CD4-positive, alpha-beta T cell treated with Interferon gamma for 1 hour (primary cell): ENCODE measurements at places on chromosomes 11 and 22.

GRCh38 chr11:119334174-119334930 is at the start of gene RNF26:
RNF26 (plus strand) TSS chr11:119334527; CDS start chr11:119335123, 596 bp downstream.
- DNase-seq: peak; percentile 94

GRCh38 chr11:90556026-90556425 is 333.2 kb upstream of the CHORDC1 start:
- no peak for DNase-seq

GRCh38 chr11:8225589-8226036 is 38.1 kb downstream of the LMO1 start:
- peak; percentile 37 for DNase-seq

- DNase-seq: no peak
These were observed 1.4 kb upstream of the FTH1 start for GRCh38 chr11:61968758-61969390.

DNA sequence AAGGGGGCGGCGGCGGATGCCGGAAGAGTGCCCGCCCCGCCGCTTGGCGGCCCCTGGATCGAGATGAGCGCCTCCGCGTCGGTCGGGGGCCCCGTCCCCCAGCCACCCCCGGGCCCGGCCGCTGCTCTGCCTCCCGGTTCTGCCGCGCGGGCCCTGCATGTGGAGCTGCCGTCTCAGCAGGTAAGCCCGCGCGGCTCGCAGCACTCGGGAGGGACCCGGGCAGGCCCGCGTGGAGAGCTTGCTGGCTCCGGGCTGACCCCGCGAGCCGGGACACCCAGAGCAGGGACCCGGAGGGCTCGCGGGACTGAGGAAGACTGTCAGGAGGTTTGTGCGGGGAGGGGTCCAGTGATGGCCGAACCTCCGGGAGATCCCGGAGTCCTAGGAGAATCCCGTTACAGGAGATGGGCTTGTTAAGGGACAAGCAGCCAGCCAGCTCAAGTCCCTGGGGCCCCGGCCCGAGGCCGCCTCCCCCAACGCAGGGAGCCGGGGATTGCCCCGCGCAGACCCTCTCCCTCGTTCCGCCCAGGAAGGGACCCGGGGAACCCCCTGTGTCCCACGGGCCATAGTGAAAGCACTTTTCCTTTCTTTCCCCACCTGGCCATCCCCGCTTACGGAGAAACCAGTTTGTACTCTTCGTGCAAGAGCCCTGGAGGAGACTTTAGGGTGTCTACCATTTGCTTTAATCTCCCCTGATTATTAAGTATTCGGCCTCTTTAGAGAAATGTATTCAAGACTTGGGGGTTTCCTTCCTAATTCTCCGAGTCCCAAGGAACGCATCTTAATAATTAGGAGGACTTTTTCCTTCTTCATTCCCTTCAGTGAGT is 547 bp downstream of the UVRAG start:
- DNase-seq: peak; percentile 47

DNA sequence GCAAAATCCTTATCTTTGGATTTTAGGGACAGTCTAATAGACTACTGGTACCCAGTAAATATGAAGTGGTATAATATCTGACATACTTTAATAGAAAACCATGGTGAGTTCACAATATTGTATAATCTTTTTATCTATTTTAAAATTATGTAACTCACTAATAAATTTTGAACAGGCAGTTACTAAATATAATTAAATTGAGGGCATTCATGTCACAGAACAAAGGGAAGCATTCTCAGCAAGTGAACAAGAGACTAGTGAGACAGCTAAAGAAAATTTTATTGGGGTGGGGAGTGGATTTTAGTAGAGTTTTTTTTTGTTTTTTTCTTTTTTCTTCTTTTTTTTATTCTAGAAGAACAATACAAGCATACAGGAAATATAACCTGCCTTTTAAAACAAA is 55.0 kb downstream of the DNAJC24 start:
- no peak for DNase-seq

- DNase-seq: no peak
These were observed 32.5 kb downstream of the ALX4 start for GRCh38 chr11:44277196-44278090.

GRCh38 chr11:86955111-86955360 is 159 bp downstream of the FZD4 start:
- DNase-seq: no peak

DNA sequence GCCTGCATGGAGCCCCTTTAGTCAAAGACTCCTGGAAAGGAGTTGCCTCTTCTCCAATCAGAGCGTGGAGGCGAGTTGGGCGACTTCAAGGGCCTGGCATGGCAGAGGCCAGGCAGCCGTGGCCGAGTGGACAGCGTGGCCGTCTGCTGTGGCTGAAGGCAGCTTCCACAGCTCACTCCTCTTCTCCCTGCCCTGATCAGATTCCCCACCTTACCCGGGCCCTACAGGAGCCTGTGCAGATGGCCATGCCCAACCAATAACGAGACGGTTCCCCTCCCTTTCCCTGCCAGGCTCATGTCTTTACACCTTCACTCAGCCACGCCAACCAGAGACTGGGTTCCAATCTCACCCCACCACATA is 20.0 kb upstream of the SLC22A12 start:
- no peak for DNase-seq

- DNase-seq: no peak
These were observed 89.4 kb upstream of the THY1 start for GRCh38 chr11:119512369-119512768.

GRCh38 chr22:39351689-39352214 is 2.0 kb downstream of the SYNGR1 start:
- peak; percentile 45 for DNase-seq

DNA sequence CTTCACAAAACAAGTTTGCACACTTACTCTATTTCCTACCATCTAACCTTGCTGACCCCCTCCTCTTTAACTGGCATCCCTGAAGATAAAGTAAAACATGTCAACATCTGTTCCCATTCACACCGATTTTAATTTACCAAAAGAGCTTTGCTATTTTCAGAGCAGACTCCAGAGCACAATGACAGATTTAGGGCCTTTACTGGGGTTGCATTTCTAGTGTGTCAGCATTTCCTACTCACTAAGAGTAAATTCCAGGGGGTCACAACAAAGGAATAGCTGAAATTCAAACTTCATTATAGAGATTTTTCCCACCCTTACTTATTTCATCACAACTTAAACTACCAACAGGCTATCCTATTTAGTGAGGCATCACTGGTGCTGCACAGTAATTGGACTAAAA is 60.8 kb downstream of the SOX6 start:
- no peak for DNase-seq

DNA sequence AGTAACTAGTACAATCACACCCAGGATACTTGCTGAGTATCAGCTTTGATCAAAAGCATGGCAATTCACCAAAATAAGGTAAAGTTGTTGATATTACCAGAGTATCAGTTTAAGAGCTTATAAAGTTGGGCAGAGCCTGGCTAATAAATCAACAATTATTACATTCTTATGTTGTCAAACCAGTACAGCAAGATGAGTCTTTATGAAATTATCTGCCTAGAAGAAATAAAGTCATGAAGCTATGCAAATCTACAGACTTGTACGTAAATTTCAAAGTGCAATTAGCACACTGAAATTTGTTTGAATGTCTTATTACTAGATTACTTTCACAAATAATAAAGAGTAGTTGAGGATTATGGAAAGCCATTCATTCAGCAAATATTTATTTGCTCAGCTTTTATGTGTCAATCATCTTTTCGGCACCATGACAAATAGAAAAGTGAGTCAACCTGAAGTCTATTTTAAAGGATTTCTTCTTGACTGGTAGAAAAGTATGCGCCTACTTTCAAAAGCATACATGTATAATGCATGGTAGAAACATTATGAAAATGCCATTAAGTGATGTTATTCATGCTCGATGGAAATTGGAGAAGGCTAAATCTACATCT is 5.0 kb upstream of the ANO3 start:
- no peak for DNase-seq

- no peak for DNase-seq
These were observed 77.6 kb downstream of the PLEKHA7 start for GRCh38 chr11:16936643-16937042.

DNA sequence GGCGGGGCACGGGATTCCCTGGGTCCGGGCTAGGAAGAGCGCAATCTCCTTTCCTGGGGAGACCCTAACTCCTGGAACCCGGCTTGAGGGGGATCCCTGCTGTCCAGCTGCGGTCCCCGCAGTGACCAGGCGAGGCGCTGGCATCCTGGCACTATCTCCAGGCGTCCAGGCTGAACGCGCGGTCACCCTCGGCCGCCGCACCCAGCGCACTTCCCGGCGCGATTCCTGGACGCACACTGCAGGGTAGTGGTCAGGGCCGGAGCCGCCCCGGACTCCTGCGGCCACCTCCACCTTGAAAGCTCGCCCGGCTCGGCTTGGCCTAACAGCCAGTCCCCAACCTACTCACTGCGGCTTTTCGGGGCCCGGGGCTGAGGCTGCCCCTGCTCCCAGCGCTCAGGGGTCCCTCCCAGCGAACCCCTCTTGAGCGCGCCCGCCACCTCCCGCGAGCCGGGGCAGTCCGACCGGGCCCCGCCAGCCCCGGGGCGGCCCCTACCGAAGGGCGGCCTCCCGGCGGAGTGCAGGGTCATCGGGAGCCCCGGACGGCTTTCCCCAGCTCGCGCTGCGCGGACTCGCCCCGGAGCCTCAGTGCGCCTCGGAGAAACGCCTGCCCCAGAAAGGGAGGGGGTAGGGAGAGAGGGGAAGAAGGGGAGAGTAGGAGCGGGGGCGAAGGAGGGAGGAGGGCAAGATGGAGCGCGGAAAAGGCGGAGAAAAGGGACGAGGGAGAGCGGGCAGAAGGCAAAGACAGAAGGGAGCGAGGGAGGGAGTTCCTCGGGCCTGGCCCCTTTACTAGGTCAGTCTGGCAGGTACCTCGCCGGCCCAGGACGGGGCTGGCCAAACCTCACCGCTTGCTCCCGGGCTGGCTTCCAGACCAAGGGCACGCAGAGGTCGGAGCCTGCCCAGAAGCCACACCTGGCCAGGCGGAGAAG is 1.0 kb downstream of the POU2AF3 start:
- DNase-seq: no peak

DNA sequence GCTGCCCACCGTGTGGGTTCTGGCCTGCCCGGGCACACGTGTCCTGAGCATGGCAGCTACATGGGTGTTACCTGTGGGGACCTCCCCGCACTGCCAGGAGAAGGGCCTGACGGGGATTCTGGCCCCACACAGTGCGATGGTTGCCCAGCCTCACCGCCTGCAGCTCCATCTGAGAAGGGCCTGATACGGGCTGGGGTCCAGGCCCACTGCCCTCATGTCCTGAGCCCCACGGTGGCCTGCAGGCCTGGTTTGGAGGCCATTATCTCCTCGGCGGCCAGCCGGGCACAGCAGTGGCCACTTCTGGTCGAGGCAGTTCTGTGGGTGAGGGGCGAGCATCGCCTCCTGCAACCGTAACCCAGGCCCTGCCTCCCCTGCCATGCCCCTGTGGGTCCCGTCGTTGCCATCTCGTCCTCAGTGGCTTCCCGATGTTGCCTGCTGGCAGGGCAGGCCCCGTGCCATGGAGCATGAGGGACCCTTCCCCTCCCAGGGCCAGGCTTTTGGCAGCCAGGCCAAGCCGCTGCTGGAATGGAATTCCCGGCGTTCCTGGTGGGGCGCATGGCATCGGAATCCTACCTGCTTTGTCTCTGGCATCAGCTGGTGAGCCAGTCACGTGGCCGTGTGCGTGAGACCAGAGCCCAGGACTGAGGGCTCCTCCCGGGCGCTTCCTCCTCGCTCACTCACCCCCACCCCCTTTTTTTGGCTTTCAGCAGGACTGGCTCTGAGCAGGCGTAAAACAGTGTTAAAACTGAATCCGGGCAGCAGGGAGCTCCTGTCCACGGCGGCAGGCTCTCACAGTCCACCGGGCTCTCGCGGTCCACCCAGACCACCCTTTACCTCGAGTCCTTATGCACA is 71.9 kb upstream of the PPARA start:
- no peak for DNase-seq

DNA sequence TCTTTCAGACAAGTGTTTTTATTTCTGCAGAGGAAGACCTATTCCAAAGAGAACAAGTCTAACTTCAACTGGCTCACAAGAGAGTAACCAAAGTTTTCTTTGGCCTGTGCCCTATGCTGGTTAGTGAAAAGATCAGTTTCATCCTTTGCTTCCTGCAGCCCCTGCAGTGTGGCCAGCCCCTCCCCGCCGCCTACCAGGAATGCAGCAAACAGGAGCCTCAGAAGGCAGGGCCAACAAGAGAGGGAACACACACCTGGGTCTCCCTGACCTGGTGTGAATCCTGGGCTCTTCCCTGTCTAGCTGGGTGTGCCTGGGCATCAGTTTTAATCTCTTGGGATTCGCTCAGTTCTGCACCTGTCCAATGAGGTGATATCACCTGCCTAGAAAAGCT is 21.5 kb upstream of the SCARF2 start:
- no peak for DNase-seq

DNA sequence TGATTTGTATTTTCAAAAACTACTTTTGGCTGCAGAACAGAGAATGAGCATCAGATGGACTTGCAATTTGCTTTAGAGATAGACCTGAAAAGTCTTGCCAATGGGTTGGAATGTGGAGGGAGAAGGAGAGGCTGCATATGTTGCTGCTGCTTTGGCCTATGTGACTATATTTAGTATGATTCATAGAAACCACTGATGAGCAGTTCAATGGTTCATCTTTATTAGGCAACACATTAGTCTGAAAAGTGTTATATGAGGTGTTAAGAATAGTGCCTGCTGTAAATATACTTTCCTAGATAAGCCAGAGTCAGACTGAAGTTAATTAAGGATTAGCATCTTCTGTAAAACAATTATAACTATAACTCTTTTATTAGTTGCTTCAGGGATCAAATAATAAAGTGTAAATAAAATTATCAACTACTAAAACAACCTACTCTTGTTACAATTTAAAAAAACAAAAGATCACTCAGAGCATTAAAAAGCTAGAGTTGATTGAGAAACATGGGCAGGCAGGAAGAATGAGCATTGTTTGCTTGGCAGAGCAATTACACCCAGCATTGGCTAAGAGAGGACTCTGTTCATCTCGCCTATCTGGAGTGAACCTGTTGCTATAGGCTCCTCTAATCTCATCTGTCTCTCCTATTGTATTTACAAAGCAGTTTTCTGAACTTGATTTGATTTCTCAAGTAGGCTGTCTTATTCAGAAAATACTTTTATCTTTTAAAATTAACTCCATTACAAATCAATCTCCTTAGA is 36.3 kb downstream of the HORMAD2 start:
- DNase-seq: no peak

GRCh38 chr22:48975316-48975741 is 852.3 kb downstream of the BRD1 start:
- DNase-seq: no peak

DNA sequence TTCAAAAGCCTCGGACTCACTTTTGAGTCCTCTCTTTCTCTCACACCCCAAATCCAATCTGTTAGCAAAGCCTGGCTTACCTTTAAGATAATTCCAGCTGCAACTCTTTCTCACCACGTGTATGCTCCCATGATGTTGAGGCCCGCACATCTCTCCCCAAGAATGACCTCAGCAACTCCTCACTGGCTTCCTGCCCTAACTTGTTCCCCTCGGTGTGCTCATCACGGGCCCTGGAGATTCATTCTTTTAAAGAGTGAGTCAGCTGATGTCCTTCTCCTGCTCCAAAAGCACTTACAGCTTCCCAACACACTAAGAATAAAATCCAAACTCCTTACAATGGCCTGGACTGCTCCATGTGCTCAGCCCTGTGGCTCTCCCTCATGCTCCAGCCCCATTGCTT is 1041.3 kb downstream of the OPCML start:
- no peak for DNase-seq
